Epithelial cell of proximal tubule (primary cell): ENCODE measurements at places on chromosomes 2 and 18.

GRCh38 chr18:41993151-41993550, 38.1 kb downstream of the PIK3C3 start:
- no peak for DNase-seq

DNA sequence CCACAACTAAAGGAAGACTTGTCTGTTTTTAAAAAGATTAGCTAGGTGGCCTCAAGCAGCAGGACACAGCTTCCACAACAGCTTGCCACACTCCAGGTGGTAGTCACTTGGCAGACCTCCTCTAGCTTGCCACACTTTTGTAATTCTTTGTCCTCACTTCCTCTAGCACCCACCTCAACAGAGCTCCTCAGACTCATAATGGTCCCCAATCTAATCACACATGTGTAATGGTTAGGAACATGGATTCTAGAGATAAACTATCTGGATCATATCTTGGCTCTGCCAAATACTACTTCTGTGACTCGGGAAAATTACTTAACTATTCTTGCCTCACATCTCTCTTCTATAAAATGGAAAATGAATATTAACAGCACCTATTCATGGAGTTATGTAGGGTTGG, 3.5 kb downstream of the SNRNP200 start:
- DNase-seq = no peak

GRCh38 chr2:223460209-223460608, 142.0 kb downstream of the SCG2 start:
- no peak for DNase-seq

- no peak for DNase-seq
These were observed 153.7 kb upstream of the VRK2 start for GRCh38 chr2:57892920-57893319.
